ELF-1 (cell line): ENCODE measurements at places on chromosomes 7 and 10.

DNA sequence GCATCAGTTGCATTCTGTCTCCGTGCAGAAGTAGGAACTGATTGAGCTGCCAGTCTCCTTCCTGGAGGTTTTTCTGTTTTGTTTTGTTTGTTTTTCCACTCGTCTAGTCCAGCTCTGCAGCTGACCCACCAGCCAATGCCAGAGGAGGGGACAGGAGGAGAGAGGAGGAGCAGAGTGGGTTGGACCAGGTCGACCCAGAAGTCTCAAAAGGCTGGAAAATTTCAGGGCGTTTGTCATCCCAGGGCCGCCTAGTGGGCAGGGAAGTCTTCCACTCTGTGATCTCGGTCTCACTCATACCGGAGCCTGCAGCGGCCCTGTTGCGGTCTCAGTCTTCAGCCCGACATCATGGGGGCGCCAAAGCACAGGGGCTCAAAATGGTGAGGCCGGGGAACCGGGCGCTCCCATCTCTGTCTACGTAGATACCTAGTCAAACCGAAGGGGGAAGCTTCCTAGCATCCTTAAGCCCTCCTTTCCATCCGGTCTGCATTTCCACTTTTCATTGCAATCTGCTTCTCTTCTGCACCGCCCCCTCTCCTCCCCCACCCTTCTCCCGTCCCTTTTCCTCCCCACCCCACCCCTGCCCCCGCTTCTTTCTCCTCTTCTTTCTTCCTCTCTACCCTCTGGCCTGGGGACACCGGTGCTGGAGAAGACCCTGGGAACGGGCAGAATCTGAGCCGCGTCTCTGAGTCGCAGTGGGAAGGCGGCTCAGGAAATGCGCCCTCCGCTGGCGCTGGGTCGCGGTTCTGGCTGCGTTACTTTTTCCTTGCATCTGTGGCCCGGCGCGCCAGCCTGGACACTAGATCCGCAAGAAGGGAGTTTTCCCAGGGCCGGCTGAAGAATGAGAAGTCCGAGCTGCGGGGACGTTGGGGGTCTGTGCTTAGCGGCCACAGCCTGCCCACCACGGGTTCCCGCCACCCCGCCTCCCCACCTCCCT, 16.2 kb upstream of the PAX2 start:
- DNase-seq, result peak; percentile 85

DNA sequence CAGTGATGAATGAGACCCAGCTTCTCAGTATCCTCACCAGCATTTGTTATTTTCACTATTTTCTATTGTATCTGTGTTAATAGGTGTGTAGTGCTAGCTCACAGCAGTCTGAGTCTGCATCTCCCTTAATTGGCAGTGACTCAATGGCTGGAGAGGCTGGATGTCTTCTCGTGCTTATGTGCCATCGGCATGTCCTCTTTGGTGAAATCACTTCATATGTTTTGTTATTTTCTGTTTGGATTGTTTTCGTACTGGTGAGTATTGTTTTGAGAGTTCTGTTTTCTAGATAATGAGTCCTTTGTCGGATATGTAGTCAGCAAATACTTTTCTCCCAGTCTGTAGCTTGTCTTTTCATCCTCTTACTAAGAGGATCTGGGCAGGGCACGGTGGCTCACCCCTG, 66.1 kb downstream of the AMZ1 start:
- no peak for DNase-seq

DNA sequence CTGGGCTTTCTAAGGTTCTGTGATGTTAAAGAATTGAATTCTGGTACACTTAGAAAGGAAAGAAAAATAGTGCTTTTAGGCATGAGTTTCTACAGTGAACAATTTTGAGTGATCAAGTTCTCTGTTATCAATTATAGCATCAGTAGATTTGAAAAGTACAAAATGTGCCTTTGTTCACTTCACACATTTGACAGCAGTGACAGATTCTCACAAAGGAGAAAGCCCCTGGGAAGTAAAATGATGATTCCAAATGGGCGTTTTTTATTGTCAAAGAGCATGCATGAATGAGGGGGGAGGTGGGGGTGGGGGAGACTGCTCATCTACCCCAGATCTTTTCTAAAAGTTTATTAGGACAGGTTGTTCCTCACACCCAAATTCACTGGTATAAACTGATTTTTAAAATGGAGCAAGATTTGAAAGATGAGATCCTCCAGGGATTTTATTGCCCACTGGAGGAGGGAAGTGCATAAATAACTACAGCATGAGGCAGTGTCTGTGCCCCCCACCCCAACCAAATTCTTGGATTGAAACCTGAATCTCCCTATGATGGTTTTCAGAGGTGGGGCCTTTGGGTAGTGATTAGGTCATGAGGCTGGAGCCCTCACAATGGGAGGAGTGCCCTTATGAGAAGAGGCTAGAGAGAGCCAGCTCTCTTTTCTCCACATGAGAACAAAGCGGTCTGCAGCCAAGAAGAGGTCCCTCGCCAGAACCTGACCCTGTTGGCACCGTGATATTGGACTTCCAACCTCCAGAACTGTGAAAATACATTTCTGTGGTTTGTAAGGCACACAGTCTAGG, 79.5 kb downstream of the AOAH start:
- DNase-seq, result peak; percentile 45

GRCh38 chr7:155769701-155770100, 42.6 kb downstream of the SHH start:
- no peak for DNase-seq

- no peak for DNase-seq
These were observed 189.1 kb upstream of the PRSS1 start for GRCh38 chr7:142560166-142560565.

- DNase-seq, result peak; percentile 28
These were observed 596.4 kb upstream of the GHITM start for GRCh38 chr10:83542774-83543411.
